ENCODE measurements at places on chromosomes 3 and 15. TPM values are rescaled to one million over a fixed set of nuclear protein-coding genes. Genes with fewer than 3 reads are reported as not detected.

The AP3B2 gene
- 0.74 TPM for total RNA-seq

The IMPG2 gene
- 0.03 TPM for total RNA-seq

The MESP2 gene
- 0.27 TPM for total RNA-seq

The TMC3 gene
- not detected for total RNA-seq

The PRR23C gene
- not detected for total RNA-seq

The CCRL2 gene
- total RNA-seq: not detected

The CMTM6 gene
- 81.7 TPM for total RNA-seq

The AEN gene
- 93.3 TPM for total RNA-seq

The SGO1 gene
- total RNA-seq: 13.6 TPM

The TLR9 gene
- total RNA-seq: not detected

The TM6SF1 gene
- total RNA-seq: not detected

The TF gene
- total RNA-seq: 0.59 TPM

The SLC6A11 gene
- total RNA-seq: 0.13 TPM

The ZNF80 gene
- 0.11 TPM for total RNA-seq

The OXTR gene
- total RNA-seq: 0.61 TPM

The HGD gene
- not detected for total RNA-seq

The PAK6 gene
- total RNA-seq: not detected

The ACP3 gene
- 0.26 TPM for total RNA-seq

The GNAT1 gene
- total RNA-seq: not detected

The VEPH1 gene
- total RNA-seq: 51.9 TPM

All from SK-MEL-5 (cell line).